ENCODE measurements at places on chromosomes 2 and 18.
A peak's percentile ranks its signal among the peaks of the same experiment; 100 is the strongest.

DNA sequence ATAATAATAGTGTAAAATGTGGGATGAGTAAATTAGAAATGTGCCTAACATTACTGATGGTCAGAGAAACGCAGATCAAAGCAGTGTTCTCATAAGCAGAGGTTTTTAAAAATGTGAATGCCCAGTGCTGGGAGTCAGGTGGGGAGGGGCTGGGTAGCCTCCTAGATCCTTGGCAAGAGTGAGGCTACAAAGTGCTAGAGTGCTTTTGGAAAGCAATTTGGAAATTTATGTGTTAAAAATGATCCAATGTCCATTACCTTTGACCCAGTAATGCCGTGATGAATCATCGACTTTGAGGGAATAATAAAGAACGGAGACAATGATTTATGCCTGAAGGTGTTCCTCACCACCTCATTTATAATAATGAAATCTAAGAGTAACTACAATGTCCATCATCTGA lies 44.9 kb upstream of the TWIST2 start:
- H3K27me3 ChIP-seq: peaks cover 2% of the 10 kb centered on the region
- DNase-seq: no peak

DNA sequence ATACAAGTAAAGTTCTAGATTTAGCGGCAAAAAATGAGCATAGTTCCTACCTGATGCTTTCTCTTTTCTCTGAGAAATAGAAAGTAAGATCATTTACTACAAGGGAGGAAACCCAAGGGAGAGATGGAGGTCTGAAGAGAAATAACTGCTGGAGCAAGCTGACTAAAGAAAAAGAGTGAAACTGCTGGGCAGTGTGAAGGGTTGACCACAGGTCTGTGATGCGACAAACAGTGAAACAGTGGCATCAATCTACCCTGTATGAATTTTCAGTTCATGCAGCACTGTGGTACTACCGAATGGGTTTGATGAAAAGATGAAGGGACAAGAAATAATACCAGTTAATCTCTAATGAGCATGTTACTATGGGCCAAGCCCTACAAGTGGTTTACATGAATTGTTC lies 52.2 kb downstream of the CUL3 start:
- peaks cover 13% of the 10 kb centered on the region for H3K36me3 ChIP-seq
- no peak for DNase-seq
- peaks cover 24% of the 10 kb centered on the region for H3K4me1 ChIP-seq

GRCh38 chr2:184137955-184138354 lies 460.4 kb upstream of the ZNF804A start:
- DNase-seq: no peak
- H3K27ac ChIP-seq: no peak overlapping the region
- H3K27me3 ChIP-seq: no peaks in the 10 kb centered on the region
- no peaks in the 10 kb centered on the region for H3K4me1 ChIP-seq
- H3K36me3 ChIP-seq: no peaks in the 10 kb centered on the region
- H3K4me3 ChIP-seq: no peak overlapping the region

DNA sequence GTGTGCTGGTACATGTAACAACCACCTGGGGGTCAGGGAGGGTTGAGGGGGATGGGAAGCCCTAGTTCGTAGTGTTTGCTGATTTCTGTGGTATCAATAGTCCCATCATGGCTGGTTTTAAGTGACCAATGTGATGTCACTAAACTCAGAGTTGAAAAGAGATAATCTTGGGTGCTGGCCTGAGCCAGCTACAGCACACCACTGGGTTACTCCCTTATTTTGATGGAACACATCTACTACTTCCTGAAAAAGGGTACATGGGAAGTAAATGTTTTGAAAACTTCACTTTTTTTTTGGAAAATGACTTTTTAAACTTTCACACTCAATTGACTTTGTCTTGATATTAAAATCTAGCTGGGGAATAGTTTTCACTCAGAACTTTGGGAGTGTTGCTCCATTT lies 87.0 kb upstream of the CXCR4 start:
- no peak overlapping the region for H3K27ac ChIP-seq
- no peak for DNase-seq
- peaks cover 5% of the 10 kb centered on the region for H3K36me3 ChIP-seq
- H3K27me3 ChIP-seq: no peaks in the 10 kb centered on the region

- no peak overlapping the region for H3K4me3 ChIP-seq
- peaks cover 10% of the 10 kb centered on the region for H3K4me1 ChIP-seq
- H3K36me3 ChIP-seq: no peaks in the 10 kb centered on the region
- H3K27ac ChIP-seq: no peak overlapping the region
These were observed 4.8 kb upstream of the CDC42EP3 start for GRCh38 chr2:37676274-37676673.

- no peak overlapping the region for H3K4me3 ChIP-seq
- no peak overlapping the region for H3K27ac ChIP-seq
- H3K36me3 ChIP-seq: peaks cover 5% of the 10 kb centered on the region
- H3K27me3 ChIP-seq: peaks cover 4% of the 10 kb centered on the region
- no peak for DNase-seq
These were observed 24.7 kb downstream of the ST8SIA5 start for GRCh38 chr18:46732201-46732600.

- H3K4me3 ChIP-seq: no peak overlapping the region
- peaks cover 9% of the 10 kb centered on the region for H3K4me1 ChIP-seq
- DNase-seq: no peak
- H3K27me3 ChIP-seq: no peaks in the 10 kb centered on the region
- H3K27ac ChIP-seq: no peak overlapping the region
- H3K36me3 ChIP-seq: no peaks in the 10 kb centered on the region
These were observed 18.0 kb downstream of the LRRC30 start for GRCh38 chr18:7248877-7249276.

DNA sequence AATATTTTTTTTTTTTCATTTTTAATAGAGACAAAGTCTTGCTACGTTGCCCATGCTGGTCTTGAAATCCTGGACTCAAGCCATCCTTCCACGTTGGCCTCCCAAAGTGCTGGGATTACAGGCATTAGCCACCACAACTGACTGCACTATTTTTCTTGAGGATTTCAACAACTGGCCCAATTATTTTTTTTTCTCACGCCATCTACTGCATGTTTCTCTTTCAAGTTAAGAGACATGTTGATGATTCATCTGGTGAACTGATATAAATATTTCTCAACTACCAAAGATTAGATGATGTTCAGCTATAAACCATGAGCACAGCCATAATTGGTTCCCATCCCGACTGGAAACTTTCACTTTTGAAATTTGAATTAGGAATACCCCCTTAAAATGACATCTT lies 688.4 kb upstream of the SYT4 start:
- H3K27ac ChIP-seq: no peak overlapping the region
- H3K36me3 ChIP-seq: no peaks in the 10 kb centered on the region
- H3K4me1 ChIP-seq: no peaks in the 10 kb centered on the region
- no peak for DNase-seq
- no peaks in the 10 kb centered on the region for H3K27me3 ChIP-seq

GRCh38 chr18:23356915-23357601 lies 96.0 kb upstream of the RIOK3 start:
- DNase-seq: no peak
- H3K4me1 ChIP-seq: peaks cover 17% of the 10 kb centered on the region
- no peaks in the 10 kb centered on the region for H3K27me3 ChIP-seq
- no peak overlapping the region for H3K4me3 ChIP-seq
- H3K36me3 ChIP-seq: peaks cover 11% of the 10 kb centered on the region

DNA sequence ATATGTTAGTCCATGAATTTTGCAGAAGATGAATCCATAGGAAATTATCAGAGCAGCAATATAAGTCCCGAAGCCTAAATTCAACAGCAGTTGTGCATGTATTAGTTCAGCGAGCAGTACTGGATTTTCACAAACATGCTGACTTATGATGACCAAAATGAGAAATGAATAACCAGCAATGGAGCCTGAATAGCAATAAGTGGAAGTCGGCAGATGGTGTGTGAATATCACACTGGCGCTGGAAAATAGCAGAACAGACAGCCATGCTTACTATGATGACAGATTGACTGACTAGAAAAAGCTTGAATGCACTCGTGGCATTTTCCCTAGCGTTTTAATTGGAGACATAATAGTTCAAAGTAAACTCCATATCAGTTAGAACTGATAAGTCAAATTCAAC lies 1114.5 kb downstream of the DSC3 start:
- H3K27ac ChIP-seq: no peak overlapping the region
- DNase-seq: no peak
- H3K36me3 ChIP-seq: no peaks in the 10 kb centered on the region
- no peaks in the 10 kb centered on the region for H3K27me3 ChIP-seq

DNA sequence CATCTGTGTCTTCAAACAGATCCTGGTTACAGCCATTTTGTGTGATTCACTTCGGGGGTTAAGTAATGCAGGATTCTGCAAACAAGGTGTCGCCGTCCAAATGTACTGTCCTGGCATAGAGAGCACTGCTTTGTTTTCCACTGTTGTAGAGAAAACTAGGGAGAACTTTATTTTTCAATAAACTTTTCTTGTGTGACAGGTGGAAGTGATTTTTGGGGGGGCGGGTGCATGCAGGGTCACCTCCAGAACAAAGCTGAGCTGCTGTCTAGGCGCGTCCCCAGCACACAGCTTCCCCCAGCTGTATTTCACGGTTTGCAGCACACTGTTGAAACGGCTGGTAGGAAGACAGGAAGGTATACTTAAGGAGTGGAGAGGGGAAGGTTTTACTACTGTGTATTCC lies 200.6 kb downstream of the MGAT5 start:
- no peak overlapping the region for H3K27ac ChIP-seq
- no peak for DNase-seq
- no peak overlapping the region for H3K4me3 ChIP-seq
- no peaks in the 10 kb centered on the region for H3K36me3 ChIP-seq

DNA sequence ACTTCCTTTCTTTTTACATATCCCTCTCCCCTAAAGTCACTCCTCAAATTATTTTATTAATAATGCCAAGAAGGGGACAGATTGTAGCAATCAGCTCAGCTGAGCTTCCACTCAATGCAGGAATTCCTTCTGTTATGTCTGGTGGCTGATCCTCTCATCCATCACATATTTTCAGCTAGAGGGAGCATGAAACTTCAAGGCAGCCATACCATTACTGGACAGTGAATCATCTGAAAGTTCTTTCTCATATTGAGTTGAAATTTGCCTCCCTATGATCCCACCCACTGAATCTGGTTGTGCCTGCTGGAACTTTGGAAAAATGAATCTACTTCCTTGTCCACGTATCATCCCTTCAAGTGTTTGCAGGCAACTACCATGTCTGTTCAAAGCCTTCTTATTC lies 11.2 kb downstream of the ZNF385B start:
- no peak overlapping the region for H3K4me3 ChIP-seq
- H3K27ac ChIP-seq: no peak overlapping the region
- peaks cover 16% of the 10 kb centered on the region for H3K27me3 ChIP-seq
- DNase-seq: no peak
- no peaks in the 10 kb centered on the region for H3K36me3 ChIP-seq

DNA sequence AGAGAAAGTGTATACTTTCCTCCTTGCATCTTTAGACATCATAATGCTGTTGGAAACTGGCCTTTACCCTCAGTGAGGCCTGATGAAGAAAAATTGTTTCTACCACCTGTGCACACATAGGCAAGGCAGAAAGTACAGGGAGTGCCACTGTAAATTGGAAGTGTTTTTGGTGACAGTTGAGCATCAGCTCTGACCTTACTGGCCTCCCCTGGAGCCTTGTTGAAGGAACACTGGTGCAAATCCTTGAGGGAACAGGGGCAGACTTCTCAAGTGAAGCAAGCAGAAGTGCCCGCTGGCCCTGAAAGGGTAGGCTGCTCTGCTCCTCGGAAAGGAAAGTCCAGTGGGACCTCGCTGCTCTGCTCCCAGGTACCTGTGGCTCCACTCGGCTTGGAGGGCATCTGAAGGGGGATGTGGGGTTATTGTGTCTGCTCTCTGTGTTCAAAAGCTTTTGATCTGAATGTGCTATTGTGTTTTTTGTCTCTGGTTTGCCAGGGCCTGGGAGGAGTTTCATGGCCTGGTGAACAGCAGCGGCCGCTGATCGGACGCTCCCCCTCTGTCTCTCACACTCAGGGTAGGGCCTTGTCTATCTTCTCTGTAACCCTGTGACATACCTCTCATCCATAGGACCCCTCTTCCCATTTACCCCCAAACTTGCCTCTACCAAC lies 23.4 kb downstream of the EIF4E2 start:
- no peak for DNase-seq
- H3K4me3 ChIP-seq: no peak overlapping the region
- peak overlapping the region; percentile 38 for H3K27ac ChIP-seq
- peaks cover 37% of the 10 kb centered on the region for H3K4me1 ChIP-seq
- H3K36me3 ChIP-seq: peaks cover 10% of the 10 kb centered on the region
- no peaks in the 10 kb centered on the region for H3K27me3 ChIP-seq

DNA sequence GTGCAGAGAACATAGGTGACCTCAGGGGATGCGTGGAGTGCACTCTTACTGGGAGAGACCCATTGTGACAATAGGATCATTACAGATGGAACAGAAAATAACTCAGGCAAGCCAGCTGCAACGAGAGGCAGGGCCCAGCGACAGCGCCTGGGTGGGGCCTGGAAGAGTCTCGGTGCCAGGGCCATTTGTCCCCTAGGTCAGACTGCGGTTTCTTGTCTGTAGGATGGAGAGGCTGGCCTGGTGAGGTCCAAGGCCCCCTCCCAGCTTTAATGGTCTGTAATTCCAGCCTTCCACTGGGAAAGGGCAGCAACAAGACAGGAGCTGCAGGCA lies 208.6 kb upstream of the APCDD1 start:
- no peak overlapping the region for H3K27ac ChIP-seq
- H3K4me1 ChIP-seq: peaks cover 26% of the 10 kb centered on the region
- H3K27me3 ChIP-seq: no peaks in the 10 kb centered on the region
- H3K36me3 ChIP-seq: no peaks in the 10 kb centered on the region
- DNase-seq: no peak
- no peak overlapping the region for H3K4me3 ChIP-seq

DNA sequence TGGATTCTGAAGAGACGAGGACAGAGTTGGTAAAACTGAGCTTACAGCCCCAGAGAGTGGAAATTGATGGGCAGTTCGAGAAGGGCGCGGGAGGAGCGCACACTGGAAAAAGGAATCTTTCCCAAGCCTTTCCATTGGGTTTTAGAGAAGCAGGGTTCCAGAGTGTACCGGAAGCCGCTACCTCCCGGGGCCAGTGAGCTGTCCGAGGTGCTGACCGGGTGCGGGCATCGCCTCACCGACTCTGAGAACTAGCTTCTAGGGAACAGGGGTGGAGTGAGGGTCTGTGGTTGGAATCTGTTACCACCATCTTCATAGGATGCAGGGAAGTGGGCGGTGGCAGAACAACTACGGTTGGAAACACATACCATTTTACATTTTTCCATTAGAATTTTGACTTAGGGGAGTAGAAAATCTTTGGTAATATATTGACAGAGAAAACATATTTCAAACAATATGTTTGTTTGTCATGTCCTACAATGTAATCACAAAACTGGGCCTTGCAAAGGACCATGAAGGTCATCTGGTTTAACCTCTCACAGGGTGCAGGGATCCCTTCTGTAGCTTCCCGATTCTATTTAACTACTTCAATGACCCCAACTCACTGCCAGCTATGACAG lies 724 bp downstream of the NMS start:
- DNase-seq: peak; percentile 78
- peaks cover 70% of the 10 kb centered on the region for H3K27me3 ChIP-seq
- no peak overlapping the region for H3K4me3 ChIP-seq
- no peaks in the 10 kb centered on the region for H3K36me3 ChIP-seq
- H3K4me1 ChIP-seq: no peaks in the 10 kb centered on the region
- no peak overlapping the region for H3K27ac ChIP-seq

GRCh38 chr2:230202430-230203109 lies 17.2 kb downstream of the SP110 start:
- H3K27me3 ChIP-seq: no peaks in the 10 kb centered on the region
- no peak overlapping the region for H3K27ac ChIP-seq
- peaks cover 14% of the 10 kb centered on the region for H3K36me3 ChIP-seq
- no peaks in the 10 kb centered on the region for H3K4me1 ChIP-seq

Measured in neural crest cell (in vitro differentiated cells).